ENCODE measurements at places on chromosomes 13 and 19. TPM values are rescaled to one million over a fixed set of nuclear protein-coding genes. Genes with fewer than 3 reads are reported as not detected.

DNA sequence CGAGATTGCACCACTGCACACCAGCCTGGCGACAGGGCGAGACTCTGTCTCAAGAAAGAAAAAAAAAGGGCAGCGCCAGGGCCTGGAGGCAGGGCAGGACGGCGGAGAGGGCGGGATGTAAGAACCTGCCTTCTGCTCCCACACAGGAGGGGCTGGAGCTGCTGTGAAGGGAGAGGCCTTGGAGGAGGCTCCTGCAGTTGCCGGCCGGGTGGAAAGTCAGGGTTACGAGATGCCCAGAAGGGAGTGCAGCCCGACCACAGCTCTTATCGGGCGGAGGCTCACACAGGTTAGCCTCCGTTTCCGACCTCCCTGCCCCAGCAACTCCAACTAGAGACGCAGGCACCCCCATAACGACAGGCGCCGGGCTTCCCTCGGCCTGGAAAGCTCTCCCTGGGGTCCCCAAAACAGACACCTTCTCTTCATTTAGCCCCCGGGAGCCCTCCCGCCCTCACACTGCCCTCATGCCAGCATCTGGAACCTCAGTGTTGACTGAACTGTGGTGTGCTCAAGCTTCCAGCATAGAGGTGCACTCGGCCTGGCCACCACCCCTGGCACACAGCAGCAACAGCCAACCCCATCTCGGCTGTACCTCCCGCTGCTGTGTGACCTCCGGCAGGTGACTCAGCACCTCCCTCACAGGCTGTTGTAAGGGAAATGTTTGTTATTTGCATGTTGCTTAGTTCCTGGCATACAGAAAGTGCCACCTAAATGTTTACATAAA lies 1.4 kb downstream of the PLPP2 start:
- no peak for DNase-seq

- no peak for DNase-seq
These were observed 2878.3 kb upstream of the PCDH20 start for GRCh38 chr13:64293923-64294322.

DNA sequence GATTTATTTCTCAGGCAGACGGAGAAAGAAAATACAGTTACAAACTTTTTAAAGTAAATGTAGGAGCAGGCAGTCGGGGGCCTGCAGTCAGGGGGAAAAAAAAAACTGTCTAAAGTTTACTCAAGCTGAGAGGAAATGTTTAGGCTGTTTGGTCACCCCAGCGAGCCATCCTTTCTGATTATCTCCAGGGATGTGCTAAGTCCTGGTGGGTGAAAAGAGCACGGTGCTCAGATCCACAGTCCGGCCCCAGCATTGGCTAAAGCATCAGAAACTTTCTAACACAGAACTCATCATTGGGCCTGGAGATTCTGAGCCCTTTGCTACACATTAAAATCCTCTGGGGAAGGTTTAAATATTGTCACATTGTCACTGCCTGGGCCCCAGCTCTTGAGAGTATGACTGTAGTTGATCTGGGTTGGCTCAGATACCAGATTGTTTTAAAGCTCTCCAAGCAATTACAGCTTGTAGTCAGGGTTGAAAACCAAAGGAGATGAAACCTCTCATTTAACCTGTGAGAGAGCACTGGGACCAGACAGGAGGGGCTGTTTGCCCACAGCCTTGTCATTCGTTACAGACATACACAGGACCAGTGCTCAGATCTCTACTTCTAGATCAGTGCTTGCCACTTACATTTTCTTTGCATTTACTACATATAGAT lies 131.1 kb upstream of the HTR2A start:
- no peak for DNase-seq

PCDH17 gene
- total RNA-seq, result 3.0 TPM

All from glomerular endothelial cell (primary cell).